ENCODE measurements at places on chromosomes 3 and 15. TPM values are rescaled to one million over a fixed set of nuclear protein-coding genes. Genes with fewer than 3 reads are reported as not detected.

The ECE2 gene
- not detected for total RNA-seq

The NPAP1 gene
- not detected for total RNA-seq

The NMNAT3 gene
- total RNA-seq: 4.2 TPM

The IFT57 gene
- total RNA-seq: 11.5 TPM

The ADAMTS17 gene
- 5.7 TPM for total RNA-seq

The ZBTB47 gene
- total RNA-seq: 21.4 TPM

The NOX5 gene
- total RNA-seq: under 0.01 TPM

The SLC38A3 gene
- total RNA-seq: 0.52 TPM

The ZPLD1 gene
- not detected for total RNA-seq

The ZNF660 gene
- total RNA-seq: 3.1 TPM

The LMCD1 gene
- 35.0 TPM for total RNA-seq

The COX17 gene
- total RNA-seq: 24.5 TPM
